ENCODE measurements at places on chromosomes 5 and 9.
A peak's percentile ranks its signal among the peaks of the same experiment; 100 is the strongest.

DNA sequence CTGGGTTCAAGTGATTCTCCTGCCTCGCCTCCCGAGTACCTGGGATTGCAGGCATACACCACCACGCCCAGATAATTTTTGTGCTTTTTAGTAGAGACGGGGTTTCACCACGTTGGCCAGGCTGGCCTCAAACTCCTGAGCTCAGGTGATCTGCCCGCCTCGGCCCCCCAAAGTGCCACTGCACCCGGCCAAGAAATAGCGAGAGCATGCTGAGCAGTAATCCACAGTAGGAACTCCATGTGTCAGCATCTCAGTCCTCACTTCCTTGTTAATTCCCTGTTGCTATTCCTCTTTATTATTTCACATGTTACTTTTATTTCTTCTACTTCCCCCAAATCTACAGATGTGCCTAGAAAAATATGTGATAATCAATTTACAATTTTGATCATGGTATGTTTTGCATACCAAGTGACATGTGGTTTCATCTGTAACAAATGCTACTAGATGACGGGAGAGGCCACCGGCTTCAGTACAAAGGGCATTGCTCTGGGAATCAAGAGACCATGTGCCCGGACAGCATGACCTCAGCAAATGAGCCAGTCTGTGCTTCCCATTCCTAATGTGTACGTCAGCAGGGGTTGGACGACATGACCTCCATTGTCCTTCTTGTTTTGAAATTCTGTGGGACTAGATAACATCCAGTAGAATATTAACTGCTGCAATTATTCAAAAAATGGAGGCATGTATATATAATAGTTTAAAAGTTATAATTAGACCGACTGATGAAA, 61.6 kb downstream of the FNBP1 start:
- no peak for DNase-seq

GRCh38 chr5:118924006-118924389, 64.3 kb downstream of the DTWD2 start:
- DNase-seq, result no peak

DNA sequence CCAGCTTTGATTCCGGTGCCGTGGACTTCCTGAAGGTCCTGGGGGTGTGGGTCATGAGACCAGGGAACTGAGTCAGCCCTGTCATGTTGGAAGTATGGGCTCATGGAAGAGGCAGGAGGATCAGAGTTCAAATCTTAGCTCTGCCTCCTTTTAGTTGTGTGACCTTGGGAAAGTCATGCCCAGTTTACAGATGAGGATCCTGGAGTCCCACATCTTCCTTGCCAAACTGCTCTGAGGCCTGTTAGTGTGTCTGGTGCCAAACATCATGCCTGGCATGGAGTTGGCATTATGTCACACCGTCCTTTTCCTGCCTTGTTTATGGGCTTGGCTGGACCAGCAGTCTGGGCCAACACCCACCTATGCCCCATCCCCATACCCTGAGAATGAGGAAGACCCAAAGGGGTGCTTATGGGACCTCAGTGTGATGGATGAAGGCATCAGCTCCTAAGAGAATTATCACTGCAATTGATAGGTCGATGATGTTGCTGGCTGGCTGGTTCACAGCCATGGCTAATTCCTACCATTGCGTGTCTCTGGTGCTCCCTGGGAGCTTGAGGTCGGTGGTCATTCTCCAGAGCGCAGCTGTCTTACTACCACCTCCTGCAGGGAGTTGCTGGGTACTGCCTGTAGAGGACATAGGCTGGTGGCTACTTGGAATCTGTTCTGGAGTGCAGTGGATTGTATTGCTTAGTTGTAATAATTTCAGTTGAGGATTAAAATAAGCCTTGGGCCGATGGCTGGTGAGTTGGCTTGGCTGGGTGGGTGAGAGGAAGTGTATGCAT, 140.5 kb upstream of the PITX1 start:
- DNase-seq, result peak; percentile 48

DNA sequence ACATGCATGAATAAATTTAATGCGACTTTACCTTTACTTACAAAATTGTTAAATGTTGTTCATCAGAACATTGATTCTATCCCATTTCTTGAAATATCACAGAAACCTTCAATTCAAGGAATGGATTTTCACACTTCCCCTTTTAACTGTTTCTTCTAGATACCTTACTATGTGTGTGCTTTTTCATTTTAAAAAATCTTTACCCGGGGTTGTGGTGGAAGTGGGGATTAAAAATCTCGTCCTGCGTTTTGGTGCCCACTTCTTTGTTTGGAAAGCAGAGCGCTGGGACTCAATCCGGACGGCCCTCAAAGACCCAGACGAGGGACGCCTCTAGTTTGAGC, 5.8 kb upstream of the MEF2C start:
- no peak for DNase-seq

DNA sequence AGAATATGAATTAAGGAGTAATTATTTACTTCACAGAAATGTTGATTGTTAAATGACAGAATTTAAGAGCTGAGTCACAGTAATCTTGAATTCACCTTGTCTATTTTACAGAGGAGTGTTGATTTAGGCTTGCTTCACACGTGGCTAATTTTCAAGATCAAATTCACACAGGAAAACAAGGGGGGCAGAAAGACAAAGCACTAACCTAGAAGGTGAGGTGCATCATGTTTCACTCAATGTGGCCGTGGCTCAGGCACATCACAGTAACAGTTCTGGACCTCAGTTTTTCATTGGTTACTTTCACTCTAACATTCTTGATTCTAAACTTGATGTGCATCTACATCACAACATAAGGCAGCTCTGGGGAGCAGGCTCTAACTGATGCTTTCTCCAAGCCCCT, 69.6 kb upstream of the GNAQ start:
- DNase-seq, result no peak

GRCh38 chr9:107584186-107584585, 94.6 kb upstream of the KLF4 start:
- no peak for DNase-seq

- no peak for DNase-seq
Measured at GRCh38 chr5:33282696-33283095, 158.1 kb upstream of the TARS1 start.

- no peak for DNase-seq
Measured at GRCh38 chr5:139682016-139682975, 34.1 kb downstream of the CXXC5 start.

- peak; percentile 8 for DNase-seq
Measured at GRCh38 chr5:102815540-102816332, 60.6 kb downstream of the PAM start.

- DNase-seq, result no peak
Measured at GRCh38 chr5:159971931-159972461, 36.9 kb upstream of the TTC1 start.

DNA sequence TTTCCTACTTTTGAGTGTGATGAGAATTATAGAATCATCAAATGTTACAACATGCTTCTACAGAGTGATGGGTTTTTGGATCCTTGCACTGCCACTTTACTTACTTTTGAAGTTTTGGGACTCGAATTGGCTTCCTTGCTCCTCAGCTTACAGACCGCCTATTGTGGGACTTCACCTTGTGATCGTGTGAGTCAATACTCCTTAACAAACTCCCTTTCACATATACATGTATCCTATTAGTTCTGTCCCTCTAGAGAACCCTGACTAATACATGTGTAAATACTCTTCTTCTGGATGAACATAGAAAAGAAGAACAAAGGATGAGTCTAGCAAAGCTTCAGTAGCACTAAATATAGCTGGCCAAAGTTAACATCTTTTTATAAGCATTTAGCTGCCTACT, 98.7 kb upstream of the PDE4D start:
- no peak for DNase-seq

- DNase-seq, result no peak
Measured at GRCh38 chr5:179267071-179267670, 78.1 kb downstream of the ADAMTS2 start.

DNA sequence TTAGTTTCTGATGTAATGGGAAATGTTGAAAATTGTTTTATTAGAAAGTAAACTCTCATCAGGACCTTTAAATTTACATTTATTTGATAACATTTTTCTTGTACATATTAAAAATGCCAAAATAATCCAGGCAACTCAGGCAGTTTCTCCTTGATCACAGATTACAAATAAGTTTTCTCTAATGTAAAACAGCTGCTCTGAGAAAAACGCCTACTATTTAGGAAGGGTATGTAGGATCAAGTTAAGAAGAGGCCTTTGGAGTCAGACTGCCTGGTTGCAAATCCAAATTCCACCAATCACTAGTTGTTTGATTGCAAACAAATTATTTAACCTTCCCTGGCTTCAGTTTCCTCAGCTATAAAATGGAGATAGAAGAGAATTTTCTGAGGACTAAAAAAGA, 610.8 kb downstream of the PDE4D start:
- DNase-seq, result no peak
